ENCODE measurements at places on chromosomes 4 and X.

DNA sequence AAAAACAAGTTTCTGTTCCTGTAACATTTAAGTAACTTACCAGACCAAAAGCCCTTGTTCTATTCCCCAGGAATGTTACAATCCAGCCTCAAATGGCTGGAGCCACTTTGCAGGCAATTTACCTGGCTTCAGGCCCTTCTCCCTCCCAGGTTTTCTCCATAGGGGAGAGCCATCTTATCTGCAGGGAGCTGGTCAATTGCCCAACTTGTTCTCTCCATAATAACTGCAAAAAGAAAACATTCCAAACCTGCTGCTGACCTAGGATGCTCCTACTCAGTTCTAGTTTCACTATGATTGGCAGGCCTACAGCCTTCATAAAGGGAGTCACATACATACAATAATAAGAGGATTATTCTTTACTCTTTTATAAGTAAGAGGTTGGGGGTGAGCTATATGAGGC lies 670.7 kb downstream of the PCDH7 start:
- peak; percentile 51 for DNase-seq

GRCh38 chr4:12472087-12472486 lies 1012.1 kb downstream of the RAB28 start:
- DNase-seq, result no peak

- DNase-seq, result peak; percentile 90
Observed at GRCh38 chr4:76198411-76199237, 15.0 kb downstream of the SCARB2 start.

- peak; percentile 2 for DNase-seq
Observed at GRCh38 chr4:47031011-47031678, at the start of gene GABRB1. Gene GABRB1, plus strand, starts transcription at chr4:47031567.

GRCh38 chrX:12896935-12897334 lies 9.5 kb upstream of the TLR8 start:
- DNase-seq, result no peak

GRCh38 chr4:133377286-133377685 lies 228.2 kb downstream of the PCDH10 start:
- no peak for DNase-seq

DNA sequence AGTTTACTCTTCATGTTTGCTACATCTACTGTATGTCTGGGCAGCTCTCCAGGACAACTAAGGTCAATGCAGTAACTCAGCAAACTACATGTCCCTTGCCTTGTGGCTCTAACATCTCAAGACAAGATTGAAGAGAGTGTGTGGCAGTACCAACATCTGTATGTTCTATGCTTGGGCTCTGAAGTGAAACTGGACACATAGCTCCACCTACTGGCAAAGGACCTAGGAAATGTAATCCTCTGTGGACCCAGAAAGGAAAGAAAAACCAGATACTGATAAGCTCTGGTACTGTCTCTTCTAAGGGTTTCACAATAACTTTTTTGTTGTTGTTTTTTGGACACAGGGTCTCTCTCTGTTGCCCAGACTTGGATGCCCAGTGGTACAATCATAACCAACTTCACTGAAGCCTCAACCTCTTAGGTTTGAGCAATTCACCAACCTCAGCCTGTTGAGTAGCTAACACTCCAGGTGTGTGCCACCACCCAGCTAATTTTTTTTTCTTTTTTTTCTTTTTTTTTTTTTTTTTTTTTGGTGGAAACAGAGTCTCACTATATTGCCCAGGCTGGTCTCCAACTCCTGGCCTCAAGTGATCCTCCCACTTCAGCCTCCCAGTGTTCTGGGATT lies 64.1 kb downstream of the QDPR start:
- DNase-seq, result peak; percentile 47

DNA sequence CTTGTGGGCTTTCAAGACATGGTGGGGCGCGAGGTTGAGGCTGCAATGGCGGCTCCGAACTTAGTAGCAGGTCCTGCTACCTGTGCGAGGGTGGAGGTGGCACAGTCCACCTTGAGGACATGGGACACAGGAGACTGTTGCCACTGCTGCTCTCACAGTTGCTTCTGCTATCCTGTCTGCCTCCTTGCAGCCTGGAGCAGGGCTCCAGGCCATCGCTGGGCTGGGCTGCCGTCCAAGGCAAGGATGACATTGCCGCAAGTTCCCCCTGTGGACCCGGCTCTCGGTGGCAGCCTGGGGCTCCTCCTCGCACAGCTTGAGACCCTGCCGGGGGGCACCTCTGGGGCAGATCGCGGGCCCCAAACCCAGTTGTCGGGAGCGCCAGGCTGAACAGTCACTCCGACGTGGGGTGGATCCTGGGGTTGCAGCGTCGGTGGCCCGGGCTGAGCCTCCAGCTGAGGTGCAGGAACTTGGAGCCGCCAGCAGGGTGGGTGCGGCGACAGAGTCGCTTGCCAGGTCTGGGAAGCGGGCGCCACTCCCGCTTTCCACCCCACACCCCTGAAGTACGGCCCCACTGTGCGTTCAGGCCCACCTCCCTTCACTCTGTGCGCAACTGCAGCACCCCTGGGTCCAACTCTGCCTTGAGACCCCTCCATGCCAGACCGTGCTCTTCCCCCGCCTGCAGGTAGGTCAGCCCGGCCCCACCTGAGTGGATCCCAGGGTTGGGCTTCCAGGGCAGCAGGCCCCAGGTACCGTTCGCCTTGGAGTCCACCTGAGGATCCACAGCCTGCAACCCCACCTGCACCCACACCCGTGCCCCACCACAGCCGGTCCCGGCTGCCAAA lies 192.7 kb upstream of the NUDT6 start:
- DNase-seq, result no peak

DNA sequence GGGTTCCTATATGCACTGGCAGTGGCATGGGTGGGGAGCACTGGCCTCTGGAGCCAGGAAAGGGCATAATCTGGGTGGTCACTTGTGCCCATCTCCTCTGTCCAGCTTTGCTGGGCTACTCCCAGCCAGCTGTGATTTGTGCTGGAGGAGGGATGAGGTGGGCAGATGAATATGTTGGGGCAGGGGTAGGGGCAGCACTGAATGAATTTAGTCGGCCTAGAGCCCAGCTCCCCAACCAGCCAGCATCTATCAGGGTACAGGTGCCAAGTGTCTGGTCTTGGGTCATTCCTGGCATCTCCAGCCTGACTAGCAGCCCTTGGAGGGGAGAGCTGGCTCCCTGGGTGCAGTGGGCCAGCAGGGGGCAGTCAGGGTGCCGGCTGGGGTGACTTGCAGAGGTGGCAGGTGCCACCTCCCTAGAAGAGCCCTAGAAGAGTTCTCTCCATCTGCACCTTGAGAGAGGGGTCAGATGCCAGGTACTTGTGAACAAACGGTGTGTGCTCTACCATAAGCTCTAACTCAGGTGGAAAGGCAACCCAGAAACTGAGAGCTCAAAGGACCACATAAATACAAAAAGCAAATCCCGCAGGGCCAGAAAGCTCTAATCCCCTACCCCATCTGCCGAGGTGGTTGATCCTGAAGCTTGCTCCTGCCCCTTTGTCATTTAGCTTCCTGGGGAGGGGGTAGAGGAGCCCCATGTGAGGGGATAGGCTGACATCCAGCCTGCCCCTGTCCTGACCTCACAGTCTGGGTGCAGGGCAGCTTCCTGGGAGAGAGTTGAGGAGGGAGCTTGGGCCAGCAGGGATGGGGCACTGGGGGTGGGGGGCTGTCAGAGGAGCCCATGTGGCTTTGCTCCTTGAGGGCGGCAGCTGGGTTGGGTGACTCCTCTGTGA lies 2.2 kb downstream of the SORCS2 start:
- no peak for DNase-seq

DNA sequence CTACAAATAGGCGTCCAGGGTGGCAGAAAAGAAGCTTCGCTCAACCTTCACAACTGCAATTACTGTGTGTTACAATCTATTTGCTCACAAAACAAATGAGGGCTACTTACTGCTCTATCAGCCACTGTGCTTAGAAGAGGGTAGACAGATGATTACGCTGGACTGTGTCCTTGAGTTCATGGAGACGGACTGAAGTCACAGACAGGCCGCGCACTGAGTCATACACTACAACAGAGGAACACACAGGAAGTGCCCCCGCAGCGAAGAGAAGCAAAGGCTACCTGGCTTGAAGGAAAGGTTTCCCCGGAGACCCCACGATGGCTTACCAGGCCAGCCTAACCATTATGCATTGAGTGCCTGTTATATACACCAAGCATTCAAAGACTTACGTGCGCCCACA lies 25.6 kb downstream of the FAT1 start:
- DNase-seq, result no peak

DNA sequence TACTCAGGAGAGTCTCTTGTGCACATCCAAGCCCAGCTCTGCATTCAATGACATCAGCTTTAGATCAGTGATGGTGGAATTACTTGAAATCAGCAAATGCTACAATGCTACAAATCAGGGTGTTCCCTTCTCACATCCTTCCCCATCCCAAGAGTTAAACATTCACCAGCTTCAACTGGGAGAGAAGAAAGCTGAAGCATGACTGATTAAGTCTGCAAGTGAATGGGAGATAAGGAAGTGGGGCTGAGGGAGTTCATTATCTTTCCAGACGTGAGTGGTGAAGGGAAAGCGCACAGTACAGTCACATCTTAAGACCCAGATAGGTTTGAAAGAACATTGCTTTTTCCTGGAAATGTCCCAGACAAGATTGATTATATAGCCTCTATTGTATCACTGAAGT lies 26.2 kb upstream of the MAP9 start:
- no peak for DNase-seq

- DNase-seq, result peak; percentile 46
Observed at GRCh38 chrX:20378233-20378920, 111.7 kb upstream of the RPS6KA3 start.

GRCh38 chrX:11193035-11193469 lies 81.9 kb downstream of the HCCS start:
- peak; percentile 33 for DNase-seq

- peak; percentile 61 for DNase-seq
Observed at GRCh38 chr4:60400593-60400992, 799.5 kb upstream of the ADGRL3 start.

- no peak for DNase-seq
Observed at GRCh38 chr4:11081006-11081405, 347.7 kb downstream of the HS3ST1 start.

- no peak for DNase-seq
Observed at GRCh38 chr4:129394635-129395034, 298.7 kb downstream of the C4orf33 start.

DNA sequence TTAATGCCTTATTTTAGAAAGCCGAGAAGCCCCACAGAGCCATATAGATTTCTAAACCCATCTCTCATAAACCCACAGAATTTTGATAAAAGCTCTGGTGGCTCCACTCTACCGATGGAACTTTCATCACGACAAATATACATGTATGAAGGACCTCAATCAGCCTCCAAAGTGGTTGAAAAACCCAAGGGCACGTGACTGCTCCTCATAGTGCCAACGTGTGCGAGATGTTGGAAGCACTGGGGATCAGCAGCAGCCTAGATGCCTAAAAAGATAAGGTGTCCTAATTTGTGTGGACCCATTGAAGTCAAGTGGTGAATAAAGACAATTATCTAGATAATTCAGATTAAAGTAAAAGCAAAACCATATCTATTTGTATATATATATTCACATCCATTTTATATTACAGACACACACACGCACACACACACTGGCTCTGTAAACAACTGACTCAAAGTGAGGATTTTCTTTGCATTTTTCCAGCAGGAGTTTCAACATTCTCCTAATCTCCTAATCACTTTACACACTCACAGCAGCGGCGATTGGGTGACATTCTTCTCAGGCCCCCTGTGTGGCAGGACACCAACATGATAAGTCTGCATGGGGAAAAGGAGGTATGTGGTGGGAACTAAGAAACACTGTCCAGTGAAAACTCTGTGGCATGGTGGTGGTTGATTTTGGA lies 2.8 kb upstream of the PITX2 start:
- no peak for DNase-seq

DNA sequence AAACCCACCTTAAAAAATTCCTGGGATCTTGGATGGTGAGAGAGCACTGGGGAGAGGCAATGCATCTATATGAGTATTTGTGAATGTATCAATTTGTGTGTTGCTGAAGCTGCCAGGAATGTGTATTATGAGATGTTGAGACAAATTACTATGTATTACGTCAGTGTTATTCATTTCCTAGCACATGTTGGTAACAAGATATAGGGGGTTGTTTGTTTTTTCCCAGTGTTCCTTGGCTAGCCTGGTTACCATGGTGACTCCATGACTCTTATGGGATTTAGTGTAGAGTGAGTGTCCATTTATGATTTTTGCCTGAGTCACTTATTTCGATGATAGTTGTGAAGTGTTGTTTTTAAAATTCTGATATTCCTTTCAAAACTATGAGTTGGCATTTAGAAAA lies 65.6 kb downstream of the RAB40A start:
- no peak for DNase-seq

- DNase-seq, result no peak
Observed at GRCh38 chr4:52704661-52705060, 45.6 kb upstream of the USP46 start.

GRCh38 chr4:66123190-66123589 lies 452.9 kb upstream of the EPHA5 start:
- DNase-seq, result no peak

GRCh38 chr4:55534306-55534705 lies 12.4 kb downstream of the CLOCK start:
- no peak for DNase-seq

- peak; percentile 30 for DNase-seq
Observed at GRCh38 chr4:109764376-109764775, 34.5 kb upstream of the PLA2G12A start.

GRCh38 chr4:43607400-43607799 lies 714.9 kb downstream of the GRXCR1 start:
- DNase-seq, result no peak

GRCh38 chr4:31088600-31089230 lies 368.5 kb downstream of the PCDH7 start:
- peak; percentile 74 for DNase-seq

DNA sequence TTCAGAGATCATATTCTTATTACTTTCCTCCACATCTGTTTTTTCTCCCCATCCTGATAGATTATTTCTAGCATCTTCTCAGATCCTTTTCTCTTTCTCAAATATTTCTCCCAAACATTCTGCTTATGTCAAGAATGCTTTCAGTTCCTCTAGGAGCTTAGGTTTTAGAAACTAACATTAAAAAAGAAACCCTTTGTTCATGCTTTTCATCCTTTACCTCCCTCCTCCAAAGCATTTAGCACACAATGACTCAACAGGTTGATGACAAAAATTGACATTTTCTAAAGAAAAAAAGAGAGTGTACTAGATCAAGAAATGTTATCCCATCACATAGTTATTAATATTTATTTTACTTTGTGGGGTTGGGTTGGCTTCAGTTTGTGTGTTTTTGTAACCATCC lies 16.5 kb upstream of the ALB start:
- DNase-seq, result no peak

- DNase-seq, result no peak
Observed at GRCh38 chr4:153471698-153472093, 5.5 kb downstream of the TMEM131L start.

DNA sequence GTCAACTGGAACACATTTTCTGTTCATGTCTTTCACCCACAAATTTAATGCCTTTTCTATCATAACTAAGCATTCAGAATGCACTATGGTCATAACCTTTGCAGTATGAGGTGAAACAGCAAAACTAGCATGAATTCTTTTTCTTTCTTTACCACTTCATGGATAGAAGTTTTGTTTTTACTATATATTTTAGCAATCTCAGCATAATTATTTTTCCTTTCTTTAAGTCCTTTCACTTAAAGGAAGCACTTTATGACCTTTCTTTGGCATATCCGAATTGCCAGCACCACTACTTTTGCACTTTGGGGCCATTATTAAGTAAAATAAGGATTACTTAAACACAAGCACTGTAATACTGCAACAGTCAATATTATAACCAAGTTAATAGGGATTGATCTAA lies 115.1 kb upstream of the DKK2 start:
- no peak for DNase-seq
